ENCODE measurements at places on chromosomes 1 and 21.

- DNase-seq = no peak
These were observed 15.1 kb upstream of the TUT4 start for GRCh38 chr1:52567943-52568342.

DNA sequence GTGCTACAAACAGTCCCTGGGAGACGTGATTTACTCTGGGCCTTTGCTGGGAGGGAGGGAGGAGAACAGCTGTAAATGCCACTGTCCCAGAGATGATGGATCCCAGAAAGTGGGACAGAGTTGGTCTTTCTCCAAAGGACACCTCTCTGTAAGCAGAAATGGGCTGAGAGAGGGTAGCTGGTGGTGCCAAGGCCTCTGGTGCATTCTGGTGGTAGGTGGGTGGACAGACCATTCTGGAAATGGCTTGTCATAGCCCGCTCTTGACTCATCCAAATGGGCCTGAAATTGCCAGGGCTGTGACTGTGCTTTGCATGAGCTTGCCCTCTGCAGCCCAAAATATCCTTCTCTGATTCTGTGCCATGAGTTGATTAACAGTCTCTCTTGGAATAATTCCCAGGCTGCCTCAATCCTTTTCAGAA, 36.1 kb downstream of the CCDC185 start:
- DNase-seq = no peak

DNA sequence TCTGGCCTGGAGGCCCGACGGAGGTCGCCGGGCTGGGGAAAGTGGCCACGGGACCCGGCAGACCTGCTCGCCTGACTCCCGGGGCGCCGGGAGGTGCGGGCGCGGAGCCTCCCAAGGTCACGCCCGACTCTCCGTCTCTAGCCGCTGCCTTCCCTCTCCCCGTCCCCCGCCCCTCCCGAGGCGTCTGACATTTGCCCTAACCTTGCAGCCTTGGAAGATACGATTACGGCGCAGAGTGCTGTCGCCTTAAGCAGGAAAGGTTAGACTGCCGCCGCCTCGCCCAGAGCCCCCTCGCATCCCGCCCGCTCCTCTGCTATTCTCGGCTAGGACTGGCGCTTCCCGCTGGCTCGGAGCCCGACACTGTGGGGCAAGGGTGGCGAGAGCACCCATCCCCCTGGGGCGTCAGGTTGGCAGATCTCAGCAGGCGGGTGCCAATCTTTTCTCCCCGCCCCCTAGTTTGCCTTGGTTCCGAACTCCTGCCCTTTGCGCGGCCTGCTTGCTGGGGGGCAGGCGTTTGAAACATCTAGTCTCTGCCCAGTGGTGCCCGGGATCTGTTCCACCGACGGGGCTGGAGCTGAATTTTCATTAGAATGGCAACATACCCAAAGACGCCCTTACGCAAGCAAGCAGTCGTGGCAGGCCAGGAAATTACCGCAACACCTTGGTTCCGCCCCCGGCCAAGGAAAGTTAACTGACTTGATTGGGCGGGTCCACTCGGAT, 835 bp downstream of the PGM1 start:
- DNase-seq = peak; percentile 58

GRCh38 chr21:37009740-37010341, 3.3 kb downstream of the RIPPLY3 start:
- peak; percentile 74 for DNase-seq

DNA sequence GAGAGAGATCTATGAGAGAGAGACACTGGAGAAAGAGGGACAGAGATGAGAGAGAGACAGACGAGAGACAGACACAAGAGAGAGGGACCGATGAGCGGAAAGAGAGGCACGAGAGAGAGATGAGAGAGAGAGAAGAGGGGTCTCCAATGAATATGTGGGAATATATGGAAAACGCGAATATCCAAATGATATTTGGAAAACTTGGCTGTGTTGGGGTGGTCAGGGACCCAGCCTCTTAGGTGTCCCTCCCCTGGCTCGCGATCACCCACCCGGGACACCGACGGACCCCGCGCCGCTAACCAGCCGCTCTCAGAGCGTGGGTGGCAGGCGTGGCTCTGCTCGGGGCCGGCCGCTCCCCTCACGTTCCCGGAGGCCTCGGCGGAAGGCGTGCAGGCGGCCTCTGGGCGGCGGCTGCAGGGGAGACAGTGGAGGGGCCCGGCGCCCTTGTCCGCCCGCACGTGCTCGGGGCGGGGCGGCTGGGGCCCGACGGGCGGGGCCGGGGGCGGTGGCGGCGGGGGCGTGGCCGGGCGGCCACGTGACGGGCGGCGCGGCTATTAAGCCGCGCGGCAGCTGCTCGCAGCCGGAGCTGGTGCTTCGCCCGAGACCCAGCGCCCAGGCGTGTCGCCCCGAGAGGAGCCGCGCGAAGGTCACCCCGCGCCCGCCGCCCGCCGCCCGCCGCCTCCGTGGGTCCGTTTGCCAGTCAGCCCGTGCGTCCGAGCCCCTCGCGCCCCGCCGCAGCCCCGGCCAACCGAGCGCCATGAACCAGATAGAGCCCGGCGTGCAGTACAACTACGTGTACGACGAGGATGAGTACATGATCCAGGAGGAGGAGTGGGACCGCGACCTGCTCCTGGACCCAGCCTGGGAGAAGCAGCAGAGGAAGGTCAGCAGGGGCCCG, at the start of gene ACTN2:
Gene ACTN2 (plus strand): TSS at position 583 of the 898 bp plus-strand sequence. CDS start 175 bp downstream, at position 758.
- DNase-seq = peak; percentile 35

GRCh38 chr1:10867914-10868598, 71.6 kb upstream of the CASZ1 start:
- DNase-seq = no peak

DNA sequence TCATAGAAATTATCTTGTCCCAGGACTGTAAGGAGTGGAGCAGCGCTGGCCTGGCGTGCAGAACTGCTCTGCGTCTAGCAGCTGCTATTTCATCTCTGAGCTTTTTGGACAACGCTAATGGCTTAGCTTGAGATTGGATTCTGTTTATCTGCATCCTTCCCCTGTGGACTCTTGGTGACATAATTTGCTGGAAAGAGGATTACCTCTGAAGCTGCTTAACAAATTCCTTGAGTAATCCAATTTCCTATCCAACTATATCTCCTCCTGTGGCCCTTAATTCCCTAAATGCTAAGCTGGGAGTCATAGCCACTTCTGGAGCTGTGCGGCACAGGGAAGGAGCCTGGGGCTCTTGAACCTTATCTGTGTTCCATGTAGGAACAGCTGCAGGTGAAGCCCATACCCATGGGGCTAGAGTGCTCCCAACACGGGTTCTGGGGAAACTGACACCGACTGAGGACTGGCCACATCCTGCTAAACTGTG, 43.2 kb downstream of the IL6R start:
- DNase-seq = no peak

GRCh38 chr1:15116966-15117365, 36.6 kb upstream of the TMEM51 start:
- DNase-seq = no peak

DNA sequence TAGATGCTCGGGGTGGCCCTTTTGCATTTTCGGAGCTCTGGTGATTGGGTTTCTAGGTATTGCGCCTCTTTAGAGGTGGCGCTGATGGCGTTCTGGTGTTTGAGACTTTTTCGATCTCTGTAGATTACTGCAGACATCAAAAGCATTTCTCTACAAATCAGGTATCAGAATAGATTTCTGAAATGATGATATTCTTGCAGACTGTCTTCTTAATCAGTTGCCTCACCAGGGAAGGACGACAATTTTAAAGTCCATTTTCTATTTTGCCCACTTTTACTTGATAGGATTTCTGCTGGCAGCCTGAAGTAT, 65.2 kb upstream of the VAMP3 start:
- DNase-seq = no peak

DNA sequence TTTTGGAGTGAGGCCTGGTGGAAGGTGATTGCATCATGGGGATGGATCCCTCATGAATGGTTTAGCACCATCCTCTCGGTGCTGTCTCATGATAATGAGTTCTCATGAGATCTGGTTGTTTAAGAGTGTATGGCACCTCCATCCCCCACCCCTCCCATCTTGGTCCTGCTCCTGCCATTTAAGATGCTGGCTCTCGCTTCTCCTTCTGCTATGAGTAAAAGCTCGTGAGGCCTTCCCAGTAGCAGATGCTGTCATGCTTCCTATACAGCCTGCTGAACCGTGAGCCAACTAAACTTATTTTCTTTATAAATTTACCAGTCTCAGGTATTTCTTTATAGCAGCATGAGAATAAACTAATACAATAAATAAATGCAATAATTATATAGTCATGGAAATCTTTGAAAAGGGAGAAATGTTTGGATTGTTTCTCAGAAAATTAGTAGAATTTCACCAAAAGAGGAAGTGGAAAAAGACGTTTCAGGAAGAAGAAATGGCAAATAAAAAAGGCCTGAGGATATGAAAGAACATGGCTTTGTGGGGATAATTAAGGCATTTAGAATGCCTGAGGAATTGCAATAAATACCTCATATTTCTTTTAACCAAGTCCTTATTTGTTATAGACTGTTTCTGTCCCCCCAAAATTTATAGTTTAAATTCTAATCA, 451.2 kb upstream of the ADGRL4 start:
- no peak for DNase-seq

DNA sequence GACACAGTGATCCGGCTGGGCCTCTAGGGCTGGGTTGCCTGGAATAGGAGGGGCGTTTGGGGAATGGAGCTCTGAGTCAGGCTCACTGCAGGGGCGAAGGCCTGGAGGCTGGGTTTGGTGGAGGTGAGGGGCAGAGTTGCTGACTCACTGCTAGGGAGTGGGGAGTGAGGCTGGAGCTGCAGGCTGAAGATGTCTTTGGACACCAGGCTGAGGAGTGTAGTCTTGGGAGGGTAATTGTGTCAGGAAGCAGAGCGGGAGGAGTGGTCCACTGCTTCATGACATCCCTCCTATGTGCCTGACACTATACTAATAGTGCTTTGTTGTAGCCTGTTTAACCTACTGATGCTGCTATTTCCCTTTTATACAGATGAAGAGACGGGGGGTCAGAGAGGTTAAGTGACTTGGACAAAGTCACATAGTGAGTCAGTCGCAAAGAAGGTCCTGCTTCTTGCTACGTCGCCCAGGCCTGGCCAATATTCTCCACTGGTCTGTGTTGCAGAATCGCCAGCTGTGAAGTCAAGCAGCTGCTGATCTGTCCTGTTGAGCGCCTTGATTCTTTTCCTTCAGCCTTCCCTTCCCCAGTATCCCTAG, 13.6 kb downstream of the ACTL8 start:
- DNase-seq = no peak

DNA sequence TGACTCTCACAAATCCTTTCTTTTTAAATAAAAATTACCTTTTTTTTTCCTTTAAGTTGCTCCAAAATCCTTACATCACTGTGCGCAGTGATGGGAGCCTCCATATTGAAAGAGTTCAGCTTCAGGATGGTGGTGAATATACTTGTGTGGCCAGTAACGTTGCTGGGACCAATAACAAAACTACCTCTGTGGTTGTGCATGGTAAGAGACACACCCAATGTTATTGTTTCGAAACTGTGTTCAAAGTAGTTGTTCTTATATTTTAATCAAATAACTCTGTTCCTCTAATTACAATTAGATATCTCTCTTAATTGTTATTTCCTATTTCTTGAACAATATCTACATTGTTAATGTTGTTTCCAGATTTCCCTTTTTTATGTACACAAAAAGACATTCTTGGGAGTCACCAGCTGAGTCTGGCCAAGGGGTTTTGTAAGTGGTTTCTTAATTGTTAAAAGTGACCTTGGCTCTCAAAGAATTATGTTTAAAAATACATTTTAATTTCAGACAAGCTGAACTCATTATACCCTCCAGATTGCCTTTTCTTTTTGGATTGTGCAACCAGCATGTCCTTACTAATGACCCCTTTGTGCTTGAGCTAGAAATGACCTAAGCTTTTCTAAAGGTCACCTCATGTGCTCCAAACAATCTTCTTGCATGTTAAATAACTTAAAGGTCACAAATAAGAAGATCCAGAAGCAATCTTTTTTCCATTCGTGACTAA, 250.1 kb downstream of the HMCN1 start:
- no peak for DNase-seq

GRCh38 chr21:15667819-15668218, 62.0 kb upstream of the USP25 start:
- no peak for DNase-seq

DNA sequence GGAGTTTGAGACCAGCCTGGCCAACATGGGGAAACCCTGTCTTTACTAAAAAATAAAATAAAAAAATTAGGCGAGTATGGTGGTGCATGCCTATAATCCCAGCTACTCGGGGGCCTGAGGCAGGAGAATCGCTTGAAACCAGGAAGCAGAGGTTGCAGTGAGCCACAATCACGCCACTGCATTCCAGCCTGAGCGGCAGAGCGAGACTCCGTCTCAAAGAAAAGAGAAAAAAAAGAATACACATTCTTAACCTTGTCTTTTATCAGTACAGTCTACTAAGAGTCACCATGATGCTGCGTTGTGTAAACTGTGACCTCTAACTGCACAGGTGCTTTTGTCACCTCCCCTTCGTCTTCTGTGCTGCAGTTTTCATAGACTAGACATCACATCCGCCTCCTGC, 37.2 kb downstream of the PCNT start:
- no peak for DNase-seq

DNA sequence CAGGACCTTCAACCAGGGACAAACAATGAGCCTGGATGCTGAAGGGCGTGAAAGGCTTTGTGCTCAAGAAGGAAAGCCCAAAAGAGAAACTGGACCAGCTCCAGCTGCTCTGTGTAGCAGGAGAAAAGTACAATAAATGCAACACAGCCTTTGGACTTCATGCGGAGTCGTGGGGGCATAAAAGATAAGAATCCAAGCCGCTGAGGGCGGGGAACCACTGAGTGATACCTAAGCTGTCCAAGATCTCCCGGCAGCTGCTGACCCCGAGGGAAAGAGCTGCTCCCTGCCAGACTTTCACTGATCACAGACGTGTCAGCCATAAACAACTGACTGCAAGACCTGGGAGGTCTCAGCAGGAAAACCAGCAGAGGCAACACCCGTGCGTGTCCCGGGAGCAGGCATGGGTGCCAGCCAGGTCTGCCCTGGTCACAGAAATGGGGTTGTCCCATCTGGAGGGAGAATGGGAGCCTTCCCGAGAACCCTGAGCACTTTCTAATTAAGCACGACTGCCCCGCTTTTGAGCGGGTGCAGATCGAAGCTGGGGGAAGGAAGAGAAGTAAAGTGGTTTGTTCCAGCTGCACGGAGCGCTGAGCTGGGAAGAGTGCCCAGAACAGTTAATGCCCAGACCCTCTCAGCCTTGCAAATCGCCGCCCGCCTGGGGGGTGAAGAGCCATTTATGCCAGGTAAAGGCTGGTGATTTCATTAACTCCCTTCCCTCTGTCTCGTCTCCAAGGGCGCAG, 68.3 kb upstream of the TARDBP start:
- no peak for DNase-seq

GRCh38 chr1:111334169-111334568, 43.5 kb downstream of the CHIA start:
- peak; percentile 24 for DNase-seq

GRCh38 chr1:54439550-54440223, 33.5 kb upstream of the SSBP3 start:
- no peak for DNase-seq

- no peak for DNase-seq
These were observed 261.3 kb upstream of the CHRM3 start for GRCh38 chr1:239125027-239125426.

All from stimulated activated CD4-positive, alpha-beta T cell treated with anti-CD3 and anti-CD28 coated beads, Interleukin-12 subunit alpha, Interleukin-12 subunit beta, amount 100 ng/mL, for 24 hours (primary cell).